Stimulated activated CD4-positive, alpha-beta T cell treated with anti-CD3 and anti-CD28 coated beads, Interleukin-15, amount 100 ng/mL, for 1 hour (primary cell): ENCODE measurements at places on chromosomes 5 and 9.
A peak's percentile ranks its signal among the peaks of the same experiment; 100 is the strongest.

- no peak for DNase-seq
These were observed 6.5 kb upstream of the BTNL3 start for GRCh38 chr5:180982008-180982741.

DNA sequence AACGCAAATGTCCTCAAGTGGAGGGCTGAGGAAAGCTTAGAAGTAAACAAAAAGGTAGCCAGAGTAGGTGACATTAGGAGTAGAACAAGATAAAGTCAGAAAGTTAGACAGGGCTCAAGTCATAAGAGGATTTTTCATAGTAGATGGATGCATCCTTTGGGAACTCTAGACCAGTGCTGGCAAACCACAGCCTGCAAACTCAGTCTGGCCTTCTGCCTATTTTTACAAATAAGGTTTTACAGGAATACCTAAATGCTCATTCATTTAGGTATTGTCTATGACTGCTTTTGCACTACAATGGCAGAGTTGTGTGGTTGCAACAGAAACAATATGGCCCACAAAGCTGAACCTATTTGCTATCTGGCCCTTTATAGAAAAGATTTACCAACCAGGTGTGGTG is 116.0 kb upstream of the HMHB1 start:
- no peak for DNase-seq

DNA sequence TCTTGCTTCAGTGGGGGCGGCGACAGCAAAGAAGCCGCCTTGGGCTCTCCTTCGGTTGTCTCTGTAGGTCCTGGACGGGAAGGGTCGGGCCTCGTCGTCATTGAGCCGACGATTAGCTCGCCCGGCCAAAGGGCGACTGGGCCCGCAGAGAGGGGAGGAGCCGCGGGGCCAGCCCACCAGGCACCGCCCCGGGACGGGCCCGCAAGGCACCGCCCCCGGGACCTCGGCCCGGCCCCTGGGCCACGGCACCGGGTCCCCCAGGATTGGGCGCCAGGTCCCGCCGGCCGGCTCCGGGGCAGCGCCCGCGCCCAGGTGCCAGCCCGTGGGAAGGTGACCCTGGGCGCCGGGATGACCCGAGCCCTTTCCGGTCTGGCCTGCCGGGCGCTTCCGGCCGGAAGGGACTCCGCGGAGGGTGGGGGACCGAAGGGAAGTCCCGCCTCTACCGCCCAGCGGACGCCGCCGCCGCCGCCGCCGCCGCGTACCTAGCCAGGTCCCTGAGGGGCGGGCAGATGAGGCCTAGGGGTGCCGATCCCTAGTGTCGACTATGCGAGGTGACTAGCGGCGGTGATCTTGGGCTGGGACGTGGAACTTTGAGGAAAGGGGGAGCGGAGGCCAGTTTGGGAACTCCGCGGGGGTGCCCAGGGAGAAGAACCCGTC is at the start of the genes GBA2 and RGP1:
GBA2 (minus strand) TSS at position 371 of the 657 bp plus-strand sequence. CDS start 524 bp downstream, outside the sequence.
RGP1 (plus strand) TSS at position 430 of the 657 bp plus-strand sequence. CDS start 469 bp downstream, outside the sequence.
- DNase-seq: peak; percentile 53

- no peak for DNase-seq
These were observed 102.6 kb downstream of the PDZD2 start for GRCh38 chr5:31741496-31741895.

DNA sequence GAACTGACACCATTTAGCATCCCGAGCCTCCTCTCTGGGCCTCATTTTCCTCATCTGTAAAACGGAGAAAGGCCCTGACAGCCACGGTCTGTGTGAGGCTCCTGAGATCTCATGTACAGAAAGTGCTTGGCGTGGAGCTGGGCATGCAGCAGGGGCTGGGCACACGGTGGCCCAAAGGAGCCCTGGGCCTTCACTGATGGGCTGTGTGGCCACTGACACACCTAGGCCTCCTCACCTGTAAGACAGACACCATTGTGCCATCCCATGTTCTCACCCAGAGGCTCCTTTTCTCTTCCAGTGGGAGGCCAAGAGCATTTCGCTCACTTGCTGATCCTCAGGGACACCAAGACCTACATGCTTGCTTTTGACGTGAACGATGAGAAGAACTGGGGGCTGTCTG is 1.6 kb downstream of the ORM1 start:
- DNase-seq: no peak

DNA sequence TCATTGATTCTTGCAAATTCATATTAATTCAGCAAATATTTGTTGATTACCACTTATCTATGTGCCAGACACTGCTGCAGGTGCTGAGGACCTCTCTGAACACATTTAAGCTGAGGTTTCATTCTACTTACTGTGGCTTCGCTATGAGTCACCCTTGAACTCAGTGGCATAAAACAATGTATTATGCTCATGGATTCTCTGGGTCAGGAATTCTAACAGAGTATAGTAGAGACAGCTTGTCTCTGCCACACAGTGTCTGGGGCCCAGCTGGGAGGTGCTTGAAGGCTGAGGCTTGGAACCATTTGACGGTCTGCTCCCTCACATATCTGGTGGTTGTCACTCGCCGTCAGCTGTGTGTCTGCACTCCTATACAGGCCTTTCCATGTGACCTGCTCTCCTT is 124.3 kb upstream of the NR3C1 start:
- DNase-seq: no peak
